ENCODE measurements at places on chromosomes 12 and 14.

DNA sequence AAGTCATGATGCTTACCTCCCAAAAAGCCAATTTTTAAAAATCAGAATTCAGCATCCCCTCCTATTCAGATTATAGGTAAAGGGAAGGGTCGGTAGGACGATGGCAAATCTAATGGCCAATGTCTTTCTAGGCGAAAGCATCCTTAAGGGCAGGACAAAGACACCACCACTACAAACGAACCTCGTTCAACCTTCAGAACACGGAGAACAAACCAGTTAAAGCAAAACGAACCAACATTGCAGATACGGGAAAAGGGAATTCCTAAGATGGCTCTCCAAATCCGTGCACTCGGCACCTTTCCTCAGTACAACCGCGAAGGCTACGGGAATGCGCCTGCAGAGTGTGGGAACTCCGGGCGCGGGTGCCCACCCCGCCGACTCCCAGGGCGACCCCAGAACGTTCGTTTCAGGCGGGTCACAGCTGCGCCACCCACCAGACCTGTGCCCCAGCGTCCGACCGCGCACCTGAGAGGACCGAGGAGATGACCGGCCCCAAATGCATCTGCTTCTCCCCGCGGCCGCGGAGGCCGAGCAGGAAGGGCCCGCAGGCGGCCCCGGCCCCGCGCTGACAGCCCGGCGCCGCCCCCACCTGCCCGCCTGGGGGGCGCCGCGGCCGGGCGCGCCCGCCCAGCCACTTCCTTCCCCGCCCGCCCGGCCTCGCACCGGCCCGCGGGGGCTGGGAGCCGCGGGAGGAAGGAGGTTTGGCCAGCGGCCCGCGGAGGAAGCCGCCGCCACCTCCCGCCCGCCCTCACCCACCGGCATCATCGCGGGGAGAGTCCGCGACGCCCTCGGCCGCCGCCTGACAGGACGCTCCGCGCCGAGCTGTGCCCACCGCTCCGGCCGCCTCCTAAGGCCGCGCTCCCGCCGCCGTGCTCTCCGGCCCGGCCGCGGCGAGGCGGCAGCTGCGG is 578 bp downstream of the PPP1R13B start:
- no peak for DNase-seq

- no peak for DNase-seq
These were observed 43.4 kb downstream of the RNF34 start for GRCh38 chr12:121443193-121443870.

DNA sequence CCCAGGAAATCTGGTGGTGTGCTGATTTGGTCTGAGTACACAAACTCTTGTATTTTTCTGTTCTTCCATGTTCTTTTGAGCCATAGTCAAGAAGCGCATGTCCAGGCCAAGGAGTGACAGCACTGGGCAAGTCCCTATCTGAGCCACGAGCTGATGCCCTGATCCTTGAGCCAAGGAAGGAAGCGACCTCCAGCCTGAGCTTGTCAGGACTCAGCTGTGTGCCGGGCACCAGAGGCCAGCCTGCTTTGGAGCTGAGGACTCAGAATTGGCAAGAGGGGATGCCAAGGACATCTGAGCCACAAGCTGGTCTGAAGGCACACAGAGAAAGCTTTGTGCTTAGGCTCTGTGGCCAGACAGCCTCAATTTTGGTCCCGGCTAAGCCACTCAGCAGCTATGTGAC is 52.6 kb downstream of the GALNT16 start:
- no peak for DNase-seq

DNA sequence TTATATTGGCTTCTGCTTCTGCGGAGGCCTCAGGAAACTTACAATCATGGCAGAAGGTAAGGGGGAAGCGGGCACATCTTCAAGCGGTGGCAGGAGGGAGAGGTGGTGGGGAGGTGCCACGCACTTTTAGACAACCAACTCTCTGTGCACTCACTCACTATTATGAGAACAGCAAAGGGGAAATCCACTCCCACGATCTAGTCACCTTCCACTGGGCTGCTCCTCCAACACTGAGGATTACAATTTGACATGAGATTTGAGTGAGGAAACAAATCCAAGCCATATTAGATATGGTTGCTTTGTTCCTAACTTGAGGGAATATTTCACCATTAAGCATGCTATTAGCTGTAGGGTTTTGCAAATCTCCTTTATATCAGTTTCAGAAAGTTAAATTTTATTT is 80.3 kb downstream of the UNC79 start:
- no peak for DNase-seq

- no peak for DNase-seq
These were observed 19.9 kb downstream of the JAG2 start for GRCh38 chr14:105148604-105149145.

- DNase-seq: no peak
These were observed 95.0 kb upstream of the CCND2 start for GRCh38 chr12:4178424-4179170.

DNA sequence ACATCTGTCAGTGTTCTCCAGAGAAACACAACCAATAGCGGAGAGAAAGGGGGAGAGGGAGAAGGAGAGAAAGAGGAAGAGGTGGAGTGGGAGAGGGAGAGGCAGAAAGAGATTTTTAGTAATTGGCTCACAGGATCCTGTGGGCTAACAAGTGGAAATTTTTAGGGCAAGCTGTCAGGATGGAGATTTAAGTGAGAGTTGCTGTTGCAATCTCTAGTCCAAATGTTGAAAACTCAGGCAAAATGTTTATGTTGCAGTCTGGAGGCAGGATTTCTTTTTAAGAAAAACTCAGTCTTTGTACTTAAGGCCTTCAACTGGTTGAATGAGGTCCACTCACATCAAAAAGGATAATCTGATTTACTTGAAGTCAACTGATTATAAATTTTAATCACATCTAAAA is 12.5 kb upstream of the GLIPR1L2 start:
- DNase-seq: no peak

DNA sequence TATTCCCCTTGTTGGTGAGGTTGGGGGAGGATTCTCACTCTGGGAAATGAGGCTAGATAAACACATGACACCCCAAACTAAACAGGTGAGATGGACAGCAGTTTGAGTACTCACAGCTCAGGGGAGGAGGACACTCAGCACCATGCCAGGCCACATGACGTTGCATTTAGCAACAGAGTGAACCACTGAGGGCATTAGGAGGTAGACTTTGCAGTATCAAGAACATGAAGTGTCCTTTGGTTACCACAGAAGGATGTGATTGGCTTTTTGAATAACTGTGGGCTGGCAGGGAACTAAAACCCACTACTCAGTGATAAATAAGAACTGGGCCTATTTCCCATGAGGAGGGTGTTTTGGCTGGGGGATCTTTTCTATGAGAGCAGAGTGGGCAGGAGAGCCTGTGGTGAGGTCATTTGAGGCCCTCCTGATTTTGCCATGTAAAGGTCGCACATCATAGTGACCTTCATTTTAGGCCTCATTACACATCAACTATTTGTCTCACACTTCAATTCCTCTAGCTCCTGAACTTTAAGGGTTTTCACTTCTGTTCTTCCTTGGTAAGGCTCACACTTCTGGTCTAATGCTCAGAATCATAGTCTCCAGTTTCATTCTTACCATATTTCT is 89.8 kb upstream of the PRKD1 start:
- no peak for DNase-seq

DNA sequence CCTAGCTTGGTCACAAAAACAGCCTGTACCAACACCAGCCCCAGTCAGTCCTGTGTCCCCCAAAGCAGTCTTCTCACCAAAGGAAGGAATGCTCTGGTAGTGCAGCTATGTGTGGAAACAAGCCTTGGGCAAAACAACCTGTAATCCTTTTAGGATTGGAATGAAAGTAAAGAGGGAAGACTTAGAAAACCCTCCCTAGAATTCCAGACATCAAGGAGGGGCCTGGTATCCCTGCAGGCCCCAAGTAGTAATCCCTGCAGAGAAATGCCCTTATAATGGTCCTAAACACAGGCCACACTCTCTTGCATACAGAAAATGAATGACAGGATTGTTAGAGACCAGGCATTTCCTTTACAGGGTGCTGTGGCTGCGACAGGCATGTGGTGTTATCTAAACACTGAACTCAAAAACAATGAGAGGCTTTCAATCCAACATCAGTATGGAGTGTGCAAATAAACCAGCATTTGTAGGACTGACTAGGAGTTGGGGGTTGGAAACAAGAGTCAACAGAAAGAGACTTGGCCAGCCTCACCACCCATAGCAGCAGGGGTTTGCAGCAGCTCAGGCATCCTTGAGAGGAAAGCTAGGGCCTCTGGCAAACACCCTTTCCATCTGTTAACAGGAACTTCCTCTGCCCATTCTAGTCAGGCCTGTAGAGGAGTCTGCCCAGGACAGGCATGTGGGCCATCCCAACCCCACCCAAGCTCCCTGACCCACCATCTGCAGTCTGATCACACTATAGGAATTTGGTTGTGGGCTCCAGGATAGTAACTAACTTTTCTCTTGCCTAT is 59.1 kb downstream of the DCAF5 start:
- DNase-seq: no peak

DNA sequence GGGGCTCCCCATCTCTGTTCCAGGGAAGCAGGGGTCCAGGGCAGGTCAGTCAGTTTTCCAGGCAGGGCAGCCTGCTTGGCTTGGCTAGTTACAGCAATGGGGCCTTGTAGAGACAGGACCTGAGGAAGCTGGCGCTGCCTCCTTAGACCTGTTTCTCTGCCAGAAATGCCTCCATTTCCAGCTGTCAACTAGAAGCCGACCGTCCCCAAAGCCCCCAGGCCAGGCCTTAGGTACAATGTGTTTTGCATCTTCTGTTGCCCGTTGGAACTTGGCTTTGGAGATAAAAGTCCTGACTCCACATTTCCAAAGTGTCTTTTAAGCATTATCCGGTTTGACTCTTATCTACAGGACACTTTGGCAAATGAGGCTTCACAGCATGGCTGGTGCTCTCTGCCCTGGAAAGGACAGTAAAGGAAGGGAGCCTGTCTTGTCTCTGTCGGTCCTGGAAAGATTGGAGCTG is 42.6 kb downstream of the KRT80 start:
- no peak for DNase-seq

DNA sequence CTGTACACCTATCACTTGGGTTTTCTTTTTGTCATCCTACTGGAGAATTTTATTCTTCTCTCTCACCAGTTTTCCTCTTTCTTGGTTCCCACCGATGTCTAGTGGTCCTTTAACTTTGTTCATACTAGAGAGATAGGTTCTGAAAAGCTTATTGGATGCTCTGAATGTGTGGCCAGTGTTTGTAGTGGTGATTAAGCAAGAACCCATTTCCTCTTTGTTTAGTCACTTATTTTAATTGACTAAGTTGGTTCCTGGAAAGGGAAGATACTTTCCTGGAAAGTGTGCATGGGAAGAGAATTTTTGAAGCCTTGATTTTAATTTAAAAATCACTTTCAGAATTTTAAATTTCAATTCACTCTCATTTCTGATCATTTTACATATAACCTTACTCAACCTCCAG is 127.2 kb downstream of the OTOGL start:
- no peak for DNase-seq

GRCh38 chr14:23562822-23563472 is 4.6 kb downstream of the AP1G2 start:
- peak; percentile 28 for DNase-seq

- DNase-seq: no peak
These were observed 80.6 kb upstream of the ETV6 start for GRCh38 chr12:11568762-11569478.

DNA sequence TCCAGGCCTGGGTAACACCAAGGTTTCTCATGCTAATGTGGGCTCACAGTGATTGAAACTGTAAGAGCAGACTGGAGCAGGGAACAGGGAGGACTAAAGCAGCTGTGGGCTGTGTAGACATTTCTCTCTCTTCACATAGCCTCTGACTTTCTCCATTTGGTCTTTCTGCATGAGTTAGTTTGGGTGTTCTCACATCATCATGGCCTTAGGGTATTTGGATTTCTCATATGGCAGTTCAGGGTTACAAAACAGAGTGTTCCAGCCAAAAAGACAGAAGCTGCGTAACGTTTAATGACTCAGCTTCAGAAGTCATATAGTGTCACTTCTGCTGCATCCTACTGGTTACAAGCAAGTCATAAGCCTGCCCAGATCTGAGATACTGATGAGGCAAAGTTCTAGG is 52.0 kb upstream of the OSBPL8 start:
- DNase-seq: no peak

GRCh38 chr12:116287842-116288301 is 10.4 kb upstream of the MED13L start:
- DNase-seq: no peak

DNA sequence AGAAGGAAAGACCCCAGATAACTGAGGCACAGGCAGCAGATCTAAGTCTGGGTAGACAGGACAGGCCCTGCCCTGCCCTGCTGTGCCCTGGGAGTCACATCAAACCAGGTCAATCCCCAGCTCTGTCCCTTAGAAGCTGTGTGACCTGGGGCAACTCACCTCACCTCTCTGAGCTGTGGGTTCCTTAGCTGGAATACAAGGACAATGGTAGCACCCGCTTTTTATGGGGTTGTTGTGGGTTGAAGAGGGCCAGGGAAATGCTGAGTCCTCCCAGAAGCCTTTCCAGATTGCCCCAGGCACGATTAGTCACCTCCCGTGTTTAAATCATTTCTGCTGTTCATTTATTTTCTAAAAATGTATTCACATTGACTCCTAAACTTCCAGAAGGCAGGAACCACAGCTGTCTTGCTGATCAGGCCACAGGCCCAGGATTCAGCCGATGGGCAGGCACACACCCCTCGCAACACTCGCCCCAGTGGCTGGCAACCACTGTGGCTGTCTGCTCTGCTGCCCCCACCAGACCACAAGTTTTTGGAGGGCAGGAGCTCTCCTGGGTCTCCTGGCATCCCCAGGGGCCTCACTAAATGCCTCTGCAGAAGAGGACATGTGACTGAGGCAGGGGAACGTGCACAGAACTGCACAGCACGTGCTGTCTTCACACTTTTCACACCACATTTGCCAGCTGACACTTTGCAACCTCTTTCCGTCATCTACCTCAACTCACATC is 3.0 kb downstream of the SELPLG start:
- DNase-seq: no peak

GRCh38 chr12:62732861-62733427 is 202.0 kb downstream of the PPM1H start:
- no peak for DNase-seq

- no peak for DNase-seq
These were observed 189.7 kb downstream of the TTC7B start for GRCh38 chr14:90626550-90626949.

GRCh38 chr14:67636361-67636919 is 16.7 kb downstream of the ARG2 start:
- no peak for DNase-seq

- no peak for DNase-seq
These were observed 1.4 kb upstream of the GARIN2 start for GRCh38 chr14:67187826-67188225.

DNA sequence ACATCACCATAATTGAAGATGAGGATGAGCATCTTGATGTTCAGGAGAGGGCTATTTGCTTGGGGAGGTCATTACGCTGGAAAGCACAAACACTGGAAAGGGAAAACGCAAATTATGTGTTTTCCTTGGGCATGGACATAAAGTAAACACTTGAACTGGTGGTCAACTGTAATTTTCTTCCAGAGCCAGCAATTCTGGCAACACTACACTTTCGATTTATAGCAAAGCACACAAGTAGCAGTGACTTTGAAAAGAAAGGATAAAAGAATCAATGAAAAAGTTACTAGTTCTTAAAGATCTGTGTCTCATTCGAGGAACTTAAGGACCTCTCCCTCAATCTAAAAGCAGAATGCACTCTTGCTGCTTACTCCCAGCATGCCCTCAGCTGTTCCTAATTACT is 2.2 kb downstream of the CLEC14A start:
- DNase-seq: no peak
